ENCODE measurements at places on chromosomes 3 and 15.

DNA sequence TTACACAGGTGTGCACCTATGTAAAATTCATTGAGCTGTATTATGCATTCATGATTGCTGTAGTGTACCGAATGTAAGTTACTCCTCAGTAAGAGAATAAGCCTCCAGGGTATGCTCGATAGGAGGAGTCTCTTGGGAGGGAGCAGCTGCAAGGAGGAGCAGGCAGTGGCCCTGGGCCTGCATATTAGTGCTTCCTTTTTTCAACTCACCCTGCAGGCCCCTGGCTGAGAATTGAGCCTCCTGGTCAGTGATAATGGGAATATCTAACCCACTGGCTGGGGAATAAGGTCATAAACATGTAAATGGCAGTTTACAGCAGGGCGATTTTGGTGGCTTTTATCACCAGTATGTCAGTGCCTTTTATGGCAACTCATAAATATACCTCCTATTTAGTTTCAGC lies 21.7 kb upstream of the SFMBT1 start:
- no peak for DNase-seq

DNA sequence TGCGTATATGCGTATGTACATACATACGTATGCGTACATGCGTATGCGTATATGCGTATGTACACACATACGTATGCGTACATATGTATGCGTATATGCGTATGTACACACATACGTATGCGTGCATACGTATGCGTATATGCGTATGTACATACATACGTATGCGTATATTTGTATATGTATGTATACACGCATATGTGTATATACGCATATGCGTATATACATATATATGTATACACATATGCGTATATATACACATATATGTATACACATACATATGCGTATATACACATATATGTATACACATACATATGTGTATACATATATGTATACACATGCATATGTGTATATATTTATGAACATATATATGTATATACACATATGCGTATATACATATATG lies 12.1 kb downstream of the MCTP2 start:
- no peak for DNase-seq

DNA sequence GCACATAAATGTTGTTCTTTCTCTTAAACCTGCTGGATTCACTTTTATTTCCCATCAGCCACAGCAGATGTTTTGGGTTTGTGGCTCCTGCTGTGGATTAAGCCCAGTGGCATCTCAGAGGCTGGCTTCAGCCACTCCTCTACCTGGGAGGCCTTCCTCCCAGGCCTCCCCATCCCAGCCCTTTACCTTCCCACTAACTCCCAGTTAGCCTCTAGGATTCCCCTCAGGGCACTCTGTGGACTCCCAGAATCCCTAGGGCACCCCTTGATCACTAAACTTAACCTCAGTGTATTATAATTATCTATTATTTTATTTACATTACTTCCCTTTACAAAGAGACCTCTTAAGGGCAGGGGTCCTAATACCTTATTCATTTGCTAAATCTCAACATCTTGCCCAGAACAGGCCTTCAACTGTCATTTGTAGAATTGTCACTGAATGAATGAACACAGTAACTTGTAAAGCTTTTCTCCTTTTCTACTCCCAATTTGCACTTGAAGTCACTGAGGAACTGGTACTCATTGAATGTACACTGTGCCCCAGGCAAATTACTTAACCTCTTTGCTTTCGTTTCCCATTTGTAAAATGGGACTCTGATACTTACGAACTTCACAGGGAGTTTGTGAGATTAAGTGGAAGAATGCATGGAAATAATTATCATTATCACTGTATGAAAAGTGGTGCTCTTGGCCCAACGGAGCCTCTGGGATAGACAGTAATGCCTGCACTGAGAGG lies 8.3 kb downstream of the CCDC13 start:
- no peak for DNase-seq

DNA sequence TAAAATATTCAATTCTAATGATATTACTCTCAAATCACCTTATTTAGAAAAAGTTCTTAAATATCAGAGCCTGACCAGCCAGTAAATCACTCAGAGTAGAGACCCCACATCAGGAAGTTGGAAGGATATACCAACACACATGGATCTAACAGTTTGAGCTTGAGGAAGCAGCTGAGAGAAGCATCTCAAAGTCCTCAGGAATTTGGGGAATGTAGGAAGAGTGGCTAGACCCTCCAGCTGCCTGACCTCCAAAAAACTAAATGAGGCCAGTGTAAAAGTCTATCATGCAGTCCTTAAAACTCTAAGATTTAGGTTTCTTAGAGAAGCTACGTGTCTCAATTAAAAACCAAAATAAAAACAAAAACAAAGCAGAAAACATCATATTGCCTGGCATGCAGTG lies 55.4 kb downstream of the SETD2 start:
- peak; percentile 71 for DNase-seq

DNA sequence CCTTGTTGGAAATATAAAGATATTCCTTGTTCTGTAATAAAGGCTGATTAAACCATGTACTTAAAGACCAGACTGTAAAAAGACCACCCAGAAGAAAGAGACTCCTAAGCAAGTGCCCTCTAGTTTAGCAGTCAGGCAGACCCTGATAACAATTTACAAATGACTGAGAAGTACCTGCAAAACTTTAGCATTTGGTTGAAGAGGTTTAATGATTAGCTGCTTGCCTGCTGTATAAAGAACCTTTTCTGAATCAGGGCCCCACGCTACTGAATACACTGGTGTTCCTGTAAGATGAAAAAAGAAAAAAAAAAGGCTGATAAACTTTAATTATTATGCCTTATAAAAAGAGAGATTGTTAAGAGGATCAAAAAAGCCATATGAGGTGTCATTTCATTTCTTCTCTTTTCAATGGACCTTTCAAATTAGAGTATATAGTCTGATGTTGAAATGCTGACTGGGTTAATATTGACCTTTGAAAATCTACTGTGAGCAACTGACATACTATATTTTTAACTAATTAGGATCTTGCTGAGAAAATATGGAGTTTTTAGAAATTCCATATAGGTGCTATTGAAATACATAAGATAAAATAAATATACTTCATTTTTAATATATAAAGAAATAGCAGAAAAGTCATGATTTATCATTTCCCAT lies 33.0 kb downstream of the IFT80 start:
- DNase-seq: no peak

GRCh38 chr3:139319428-139320402 lies 24.1 kb upstream of the MRPS22 start:
- DNase-seq: no peak

GRCh38 chr15:64263567-64263966 lies 92.4 kb downstream of the CSNK1G1 start:
- no peak for DNase-seq

DNA sequence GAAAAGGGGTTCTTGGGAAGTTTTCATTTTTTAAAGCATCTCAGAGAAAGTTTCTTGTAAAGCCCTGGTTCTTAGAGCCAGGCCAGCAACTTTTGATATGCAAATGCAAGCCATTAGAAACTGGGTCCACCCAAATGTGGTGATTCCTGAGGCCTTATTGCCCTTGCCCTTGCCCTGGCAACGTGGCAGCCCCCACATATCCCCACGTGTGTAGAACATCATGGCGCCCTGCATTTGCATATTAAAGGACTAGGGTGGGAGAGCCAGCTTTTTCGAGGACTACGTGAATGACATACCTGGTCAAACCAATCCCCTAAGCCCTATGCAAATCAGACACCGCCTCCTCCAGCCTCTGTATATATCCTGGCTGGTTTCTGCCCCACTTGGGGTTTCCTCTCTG lies 314.9 kb upstream of the NECTIN3 start:
- DNase-seq: no peak

- DNase-seq: peak; percentile 100
Measured at GRCh38 chr3:134357914-134358811, 16.1 kb downstream of the AMOTL2 start.

DNA sequence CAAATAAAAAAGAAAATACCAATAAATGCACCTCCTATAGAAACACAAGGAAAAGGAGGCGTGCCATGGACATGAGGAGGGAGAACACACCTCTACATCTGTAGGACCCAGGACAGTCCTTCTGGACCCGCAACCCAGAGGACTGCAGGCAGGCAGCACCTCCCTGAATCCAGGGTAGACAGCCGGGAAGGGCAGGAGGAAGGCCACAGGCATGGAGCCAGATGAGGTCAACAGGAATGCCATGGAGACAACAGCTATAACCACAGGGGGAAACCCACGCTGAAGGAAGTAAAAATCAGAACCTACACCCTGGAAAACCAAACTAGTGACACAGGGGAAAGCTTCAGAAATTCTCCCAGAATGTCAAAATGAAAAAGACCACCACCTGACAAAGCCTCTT lies 248.8 kb upstream of the NSMCE3 start:
- no peak for DNase-seq

GRCh38 chr15:52139599-52140462 lies 27.3 kb upstream of the BCL2L10 start:
- DNase-seq: peak; percentile 72

DNA sequence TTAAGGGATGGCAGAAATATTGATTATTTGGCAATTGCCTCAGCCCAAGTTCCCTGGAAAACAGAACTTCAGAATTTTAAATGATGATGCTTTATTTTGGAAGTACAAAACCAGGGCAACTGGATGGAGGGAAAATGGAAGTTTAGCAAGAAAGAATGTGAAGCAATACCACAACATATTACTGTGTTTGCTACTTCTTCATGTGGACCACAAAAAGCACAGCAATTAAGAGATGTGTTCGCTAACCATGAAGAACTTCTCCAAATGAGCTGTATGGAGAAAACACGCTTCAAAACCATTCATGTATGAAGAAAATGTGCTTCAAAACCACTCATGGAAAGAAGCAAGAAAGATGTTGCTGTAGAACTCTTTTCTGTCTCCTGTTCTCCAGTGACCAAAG lies 64.7 kb upstream of the ARL6 start:
- no peak for DNase-seq

GRCh38 chr3:7682822-7683229 lies 818.8 kb upstream of the LMCD1 start:
- DNase-seq: peak; percentile 1

DNA sequence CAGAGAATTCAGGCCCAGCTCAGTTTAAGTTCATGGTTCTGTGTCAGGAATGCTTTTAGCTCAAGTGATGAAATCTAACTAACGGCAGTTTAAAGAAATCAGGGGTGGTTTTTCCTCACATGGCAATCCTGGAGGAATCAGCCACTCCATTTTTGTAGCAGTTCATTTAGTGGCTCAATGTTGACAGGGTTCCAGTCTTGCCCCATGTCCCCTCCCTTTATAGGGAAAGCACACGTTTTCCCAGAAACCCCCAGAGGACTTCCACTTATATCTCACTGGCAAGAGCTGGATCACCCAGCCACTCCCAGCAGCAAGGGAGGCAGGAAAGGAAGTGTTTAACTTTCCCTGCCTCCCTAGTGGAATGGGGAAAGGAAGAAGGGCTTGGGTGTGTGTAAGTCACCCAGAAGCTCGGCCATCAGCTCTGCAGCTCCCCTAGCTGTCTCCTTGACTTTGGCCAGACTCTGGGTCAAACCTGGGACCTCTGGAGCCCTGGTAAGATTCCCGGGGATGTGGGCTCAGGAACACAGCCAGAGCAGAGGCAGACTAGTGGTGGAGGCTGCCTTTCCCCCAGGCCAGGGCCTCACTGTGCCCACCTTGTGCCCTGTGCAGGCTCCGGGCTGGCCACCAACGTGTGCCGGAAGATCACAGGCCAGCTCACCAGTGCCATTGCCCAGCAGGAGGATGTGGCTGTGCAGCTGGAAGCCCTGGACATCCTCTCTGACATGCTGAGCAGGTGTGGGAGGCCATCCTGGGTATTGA lies 11.3 kb downstream of the CAND2 start:
- DNase-seq: no peak

DNA sequence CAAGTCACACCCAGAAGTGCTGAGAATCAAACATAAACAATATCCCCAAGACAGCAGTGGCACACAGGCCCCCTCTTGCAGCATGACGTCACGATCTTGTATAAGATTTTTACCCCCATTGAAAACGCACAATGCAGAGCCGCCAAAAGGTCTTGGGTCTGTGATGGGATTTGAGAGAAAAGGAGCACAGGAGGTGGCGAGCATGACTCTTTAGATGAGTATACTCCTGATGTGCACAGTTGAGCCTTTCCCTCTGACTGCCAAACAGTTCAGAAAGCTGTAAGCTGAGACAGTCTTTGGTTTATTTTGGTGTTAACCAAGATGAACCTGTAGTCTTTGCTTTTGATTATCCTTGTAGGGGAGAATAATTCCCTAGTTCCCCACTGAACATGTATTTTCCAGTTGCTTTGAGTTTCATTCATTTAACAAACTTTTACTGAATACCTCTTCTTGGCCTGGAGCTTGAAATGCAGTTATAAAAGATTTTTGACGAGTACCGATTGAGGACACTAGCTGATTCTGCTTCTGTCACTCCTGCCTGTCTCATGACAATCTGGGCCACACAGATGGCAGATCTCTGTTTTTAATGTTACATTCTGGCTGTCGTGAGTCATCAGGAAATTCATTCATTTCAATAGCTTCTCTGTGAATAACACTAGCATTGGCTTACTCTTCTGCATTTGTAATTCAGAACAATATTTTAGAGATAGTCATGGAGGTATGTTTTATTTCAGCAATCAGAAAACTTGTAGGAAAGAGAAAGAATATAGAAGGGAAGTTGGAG lies 28.9 kb downstream of the CFAP91 start:
- peak; percentile 55 for DNase-seq

GRCh38 chr3:136235545-136235944 lies 14.6 kb upstream of the PCCB start:
- no peak for DNase-seq

DNA sequence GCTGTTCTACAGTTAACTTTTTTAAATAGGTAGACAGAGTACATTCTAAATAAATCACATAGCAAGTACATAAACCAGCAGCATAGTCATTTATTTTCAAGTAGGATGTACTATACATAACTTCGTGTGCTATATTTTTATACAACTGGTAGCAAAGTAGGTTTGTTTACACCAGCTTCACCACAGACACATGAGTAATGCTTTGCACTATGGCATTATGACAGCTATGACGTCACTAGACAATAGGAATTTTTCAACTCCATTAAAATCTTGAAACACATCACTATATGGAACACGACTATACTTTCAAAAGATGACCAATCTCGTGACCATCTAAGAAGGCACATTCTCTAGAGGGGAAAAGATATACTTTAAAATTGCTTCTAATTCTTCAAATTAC lies 3.5 kb downstream of the TEX55 start:
- DNase-seq: peak; percentile 87

- DNase-seq: peak; percentile 40
Measured at GRCh38 chr3:105483476-105483875, 116.8 kb downstream of the ALCAM start.

DNA sequence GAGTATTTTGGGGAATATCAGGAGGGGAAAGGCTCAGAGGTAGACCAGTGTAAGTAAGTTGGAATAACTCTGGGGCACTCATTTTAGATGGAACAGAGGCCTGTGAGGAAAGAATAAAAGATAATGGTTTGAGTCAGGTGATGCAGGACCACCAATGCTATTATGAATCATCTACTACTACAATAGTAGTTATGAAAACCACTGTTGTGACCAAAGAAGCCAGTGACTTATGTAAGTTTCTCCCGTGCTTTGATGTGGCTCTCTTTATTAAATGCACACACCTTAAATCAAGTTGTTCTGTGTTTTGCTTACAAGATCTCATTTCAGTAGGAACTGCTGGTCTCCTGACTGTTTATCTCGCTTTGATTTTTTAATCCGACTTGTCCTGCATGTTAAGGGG lies 13.1 kb upstream of the GUCA1C start:
- no peak for DNase-seq

GRCh38 chr3:129051871-129052340 lies 8.7 kb upstream of the GP9 start:
- DNase-seq: peak; percentile 40

Data from EH (cell line).